ENCODE measurements at places on chromosomes 7 and 10.

GRCh38 chr10:137606-138005, 2.4 kb downstream of the ZMYND11 start:
- no peak for DNase-seq

DNA sequence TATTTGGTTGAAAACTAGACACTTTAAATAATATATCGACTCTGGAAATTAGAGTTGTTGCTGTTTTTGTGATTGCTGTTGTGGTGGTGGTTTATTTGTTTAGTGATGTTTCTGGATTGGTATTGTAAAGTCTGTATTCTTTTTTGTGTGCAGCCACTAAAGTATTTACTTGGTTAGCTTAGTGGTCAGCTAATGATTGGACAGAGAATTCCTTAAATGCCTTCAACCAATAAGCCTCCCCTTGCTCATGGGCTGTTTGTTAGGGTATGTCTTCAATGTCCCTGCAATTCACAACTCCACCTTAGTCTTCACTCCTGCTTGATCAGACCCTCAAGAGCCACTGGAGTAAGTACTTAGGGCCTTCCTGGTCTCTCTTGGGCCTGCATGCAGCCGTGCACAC, 71.0 kb downstream of the PAXIP1 start:
- no peak for DNase-seq

GRCh38 chr10:48745662-48746245, 61.1 kb downstream of the WDFY4 start:
- no peak for DNase-seq

DNA sequence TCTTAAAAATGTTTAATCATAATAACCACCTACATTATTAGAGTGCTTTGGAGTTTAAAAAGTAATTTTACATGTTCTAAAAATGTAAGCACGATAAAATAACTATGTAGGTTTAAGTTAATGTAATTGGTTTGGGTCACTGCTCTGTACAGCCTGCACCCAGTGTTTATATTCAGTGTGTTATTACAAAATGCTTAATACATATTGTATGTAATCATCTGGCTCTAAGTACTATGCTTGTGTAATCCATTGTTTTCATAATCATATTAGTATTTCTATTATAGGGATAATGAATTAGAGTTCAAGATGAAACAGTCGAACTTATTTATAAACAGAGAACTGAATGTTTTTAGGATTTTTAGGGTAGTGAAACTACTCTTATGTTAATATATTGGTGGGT, 13.1 kb downstream of the RPA3 start:
- DNase-seq, result no peak

GRCh38 chr7:116616555-116617059, 55.4 kb upstream of the MET start:
- DNase-seq, result peak; percentile 12

GRCh38 chr7:142263598-142264380, 5.9 kb upstream of the PRSS58 start:
- no peak for DNase-seq

DNA sequence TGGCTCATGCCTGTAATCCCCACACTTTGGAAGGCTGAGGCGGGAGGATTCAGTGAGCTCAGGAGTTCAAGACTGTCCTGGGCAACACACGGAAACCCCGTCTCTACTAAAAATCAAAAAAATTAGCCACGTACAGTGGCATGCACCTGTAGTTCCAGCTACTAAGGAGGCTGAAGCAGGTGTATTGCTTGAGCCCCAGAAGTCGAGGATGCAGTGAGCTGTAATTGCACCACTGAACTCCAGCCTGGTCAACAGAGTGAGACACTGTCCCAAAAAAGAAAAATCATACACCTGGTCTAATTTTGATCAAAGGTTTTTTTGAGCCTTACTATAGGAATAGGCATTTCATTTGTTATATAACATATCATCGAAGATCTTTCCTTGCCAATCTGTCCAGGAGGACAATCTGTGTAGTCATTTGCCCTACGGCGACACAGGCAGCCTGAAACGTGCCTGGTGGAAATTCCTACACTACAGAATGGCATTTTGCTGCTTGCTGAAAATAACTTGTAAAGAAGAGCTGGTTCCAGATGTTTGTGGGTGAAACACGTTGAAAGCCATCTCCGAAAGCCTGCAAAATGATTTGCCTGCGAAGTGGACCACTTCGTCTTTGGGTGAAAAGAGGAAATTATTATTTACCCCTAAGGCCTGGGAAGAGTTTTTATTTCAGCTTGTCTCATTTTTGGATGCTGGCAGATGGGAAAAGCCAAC, 31.3 kb upstream of the GDI2 start:
- no peak for DNase-seq

DNA sequence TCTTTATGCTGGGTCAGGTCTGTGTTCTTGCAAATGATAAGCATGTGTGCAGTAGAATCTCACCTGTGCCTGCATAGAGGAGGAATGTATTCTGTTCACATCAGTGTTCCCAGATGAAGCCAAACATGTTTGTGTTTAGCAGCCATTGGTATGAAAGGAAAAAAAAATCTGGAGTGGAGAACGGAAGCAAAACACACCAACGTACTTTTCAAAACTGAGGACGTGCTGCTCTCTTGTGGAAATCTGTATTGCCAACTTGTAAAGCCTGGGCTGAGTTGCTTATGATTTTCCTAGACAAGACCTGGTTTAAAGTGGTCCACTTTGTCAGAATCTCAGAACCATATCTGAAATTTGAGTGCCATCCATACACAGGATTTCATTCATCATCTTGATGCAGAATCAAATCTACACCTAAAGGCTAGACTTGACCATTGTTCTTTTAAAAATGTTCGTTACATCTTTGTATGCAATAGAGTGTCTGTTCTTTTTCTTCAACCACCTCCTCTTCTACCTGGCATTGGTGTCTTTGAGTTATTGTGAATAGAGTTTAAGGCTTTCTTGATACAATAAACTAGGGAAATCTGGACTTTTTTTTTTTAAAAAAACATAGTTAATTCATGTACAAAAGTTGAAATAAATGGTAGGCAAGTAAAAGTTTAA, 367.7 kb downstream of the PHF14 start:
- peak; percentile 78 for DNase-seq

- DNase-seq, result peak; percentile 60
Measured at GRCh38 chr7:134905375-134905774, 80.9 kb upstream of the AGBL3 start.

GRCh38 chr10:106680061-106680460, 484.4 kb downstream of the SORCS1 start:
- no peak for DNase-seq

GRCh38 chr7:121916211-121916610, 43.2 kb downstream of the PTPRZ1 start:
- DNase-seq, result no peak

GRCh38 chr10:31760674-31761081, 168.0 kb downstream of the ARHGAP12 start:
- no peak for DNase-seq

- DNase-seq, result no peak
Measured at GRCh38 chr7:75039166-75039565, 34.4 kb downstream of the RCC1L start.

DNA sequence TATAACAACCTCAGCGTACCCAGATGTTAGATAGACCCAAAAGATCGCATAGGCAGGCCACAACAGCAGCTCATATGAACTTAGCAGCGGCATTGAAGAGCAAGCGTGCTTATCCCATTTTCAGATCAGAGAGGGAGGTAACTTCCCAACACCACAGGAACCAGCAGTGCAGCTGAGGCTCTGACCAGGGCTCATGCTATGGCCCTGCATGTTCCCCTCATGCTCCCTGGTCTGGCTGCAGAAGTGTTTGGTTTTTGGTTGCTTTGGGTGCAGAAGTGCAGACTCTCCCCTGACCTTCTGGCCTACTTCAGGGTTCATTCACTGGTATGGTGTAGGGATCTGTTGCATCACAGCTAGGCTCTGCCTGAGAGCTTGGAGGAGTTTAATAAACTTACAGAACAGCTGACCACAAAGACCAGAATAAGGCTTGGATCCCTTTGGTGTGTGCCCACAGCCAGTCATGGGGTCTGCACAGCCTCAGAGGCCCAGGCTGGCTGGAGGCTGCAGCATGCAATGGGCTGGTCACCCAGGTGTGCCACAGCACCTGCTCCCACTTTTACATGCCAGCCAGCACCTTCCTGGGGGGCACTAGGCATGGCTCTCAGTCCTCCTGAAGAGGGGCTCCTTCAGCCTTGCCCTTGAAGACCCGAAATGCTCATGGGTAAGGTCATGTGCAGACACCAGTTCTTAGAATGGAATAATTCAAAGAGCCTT, 9.1 kb upstream of the CXCL12 start:
- DNase-seq, result no peak

DNA sequence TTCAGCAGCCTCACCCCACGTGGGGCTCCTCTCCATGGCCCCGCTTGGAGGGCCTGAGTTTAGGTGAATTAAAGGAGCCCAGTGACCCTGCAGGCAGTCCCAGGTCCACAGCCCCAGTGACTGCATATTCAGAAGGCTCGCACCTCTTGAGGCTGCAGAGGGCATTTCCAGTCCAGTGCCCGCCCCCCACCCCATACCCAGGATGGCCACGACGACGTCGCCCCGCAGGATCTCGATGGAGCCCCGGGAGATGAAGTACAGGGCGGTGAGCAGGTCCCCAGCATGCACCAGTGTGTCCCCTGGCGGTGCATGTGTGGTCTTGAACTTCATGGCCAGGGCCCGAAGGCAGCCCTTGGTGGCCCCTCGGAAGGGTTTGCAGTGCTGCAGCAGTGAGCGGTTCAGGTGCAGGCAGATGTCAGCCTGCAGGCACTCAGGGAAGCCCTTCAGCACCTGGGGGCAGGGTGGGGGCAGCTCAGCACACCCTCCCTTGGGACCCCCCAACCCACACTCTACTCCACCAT, 28.1 kb downstream of the KCNH2 start:
- no peak for DNase-seq

DNA sequence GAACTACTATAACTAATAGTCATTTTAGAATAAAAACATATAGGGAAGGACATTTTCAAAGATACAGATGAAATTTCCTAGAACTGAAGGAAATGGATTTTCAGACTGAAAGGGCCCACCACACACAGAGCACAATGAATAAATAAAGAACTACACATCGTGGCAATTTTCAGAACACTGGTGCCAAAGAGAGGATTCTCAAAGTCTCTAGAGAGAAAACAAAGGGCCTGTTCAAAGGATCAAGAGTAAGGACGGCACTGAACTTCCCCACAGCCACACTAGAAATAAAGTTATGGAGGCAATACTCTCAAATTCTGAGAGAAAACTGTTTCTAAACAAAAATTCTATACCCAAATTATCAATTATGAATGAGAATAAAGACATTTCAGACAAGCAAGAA, 21.9 kb downstream of the NAPEPLD start:
- no peak for DNase-seq

- DNase-seq, result no peak
Measured at GRCh38 chr10:61857746-61858145, 43.8 kb upstream of the ARID5B start.

- peak; percentile 17 for DNase-seq
Measured at GRCh38 chr7:141837683-141838082, 3.6 kb downstream of the PRSS37 start.

GRCh38 chr10:126924915-126925300, 19.7 kb downstream of the DOCK1 start:
- DNase-seq, result no peak

DNA sequence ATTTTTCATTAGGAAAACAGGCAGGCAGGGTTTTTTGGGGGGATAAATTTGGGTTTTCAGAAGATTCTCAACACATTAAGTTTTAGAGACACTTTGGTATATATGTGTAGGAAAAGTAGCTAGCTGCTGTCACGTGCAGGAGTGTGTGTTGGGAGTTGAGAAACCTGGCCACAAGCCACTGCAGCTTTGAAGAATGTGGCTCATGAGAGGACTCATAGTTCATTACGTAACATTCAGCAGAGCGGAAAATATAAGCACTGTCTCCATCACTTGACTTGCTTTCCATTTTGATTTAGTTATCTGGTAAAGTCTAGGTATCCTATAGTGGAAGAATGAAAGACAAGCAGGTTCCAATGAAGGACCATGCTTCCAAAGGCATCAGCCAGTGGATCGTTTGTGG, 31.2 kb downstream of the SMNDC1 start:
- DNase-seq, result no peak

DNA sequence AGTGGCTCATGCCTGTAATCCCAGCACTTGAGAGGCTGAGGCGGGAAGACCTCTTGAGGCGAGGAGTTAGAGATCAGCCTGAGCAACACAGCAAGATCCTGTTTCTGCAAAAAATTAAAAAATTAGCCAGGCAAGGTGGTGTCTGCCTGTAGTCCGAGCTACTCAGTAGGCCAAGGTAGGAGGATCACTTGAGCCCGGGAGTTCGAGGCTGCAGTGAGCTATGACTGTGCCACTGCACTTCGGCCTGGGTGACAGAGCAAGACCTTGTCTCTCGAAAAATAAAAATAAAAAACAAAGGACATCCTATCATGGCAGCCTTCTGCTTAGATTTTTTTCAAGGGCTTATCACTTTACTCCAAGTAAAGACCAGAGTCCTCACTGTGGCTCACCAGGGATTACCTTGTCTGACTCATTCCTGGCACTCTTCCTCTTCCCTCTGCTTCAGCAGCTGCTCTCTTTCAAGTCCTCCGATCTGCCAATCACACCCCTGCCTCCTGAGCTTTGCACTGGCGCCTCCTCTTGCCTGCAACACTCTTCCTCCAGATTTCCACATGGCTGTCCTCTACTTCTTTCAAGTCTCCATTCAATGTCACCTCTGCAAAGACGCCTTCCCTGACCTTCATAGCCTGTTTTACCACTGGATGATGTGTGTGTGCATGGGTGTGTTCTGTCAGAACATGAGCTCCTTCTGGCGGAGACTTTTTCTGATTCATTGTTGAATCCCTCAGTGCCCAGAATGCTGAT, 7.7 kb downstream of the PRTFDC1 start:
- DNase-seq, result peak; percentile 80

GRCh38 chr7:70833726-70834125, 298.2 kb upstream of the GALNT17 start:
- peak; percentile 39 for DNase-seq

- DNase-seq, result no peak
Measured at GRCh38 chr10:92644921-92645320, 44.8 kb upstream of the HHEX start.

- no peak for DNase-seq
Measured at GRCh38 chr7:149879766-149880637, 6.2 kb downstream of the ATP6V0E2 start.

GRCh38 chr7:33697616-33698015, 207.7 kb upstream of the BMPER start:
- no peak for DNase-seq

- no peak for DNase-seq
Measured at GRCh38 chr7:28565980-28566379, 153.7 kb downstream of the CREB5 start.

DNA sequence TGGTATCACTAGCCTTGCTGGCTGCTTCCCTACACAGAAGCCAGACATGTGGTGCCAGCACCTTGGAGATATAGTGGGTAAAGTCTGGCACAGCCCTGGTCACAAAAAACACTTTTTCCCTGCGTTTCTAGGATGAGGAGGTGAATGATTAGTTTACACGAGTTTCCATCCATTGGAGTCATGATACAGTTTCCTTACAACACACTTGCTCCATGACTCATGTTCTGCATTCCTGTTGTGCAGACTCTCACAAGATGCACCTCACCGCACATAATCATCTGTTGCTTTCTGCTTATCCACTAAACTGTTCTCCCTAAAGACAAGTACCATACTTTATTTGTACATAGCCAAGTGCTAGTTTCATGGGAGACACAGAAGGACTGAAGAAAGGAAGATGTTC, 747.1 kb upstream of the GALNT17 start:
- no peak for DNase-seq
